ENCODE measurements at places on chromosomes 12 and 14. TPM values are rescaled to one million over a fixed set of nuclear protein-coding genes. Genes with fewer than 3 reads are reported as not detected.

PLD4 gene
- 0.04 TPM for total RNA-seq

NFATC4 gene
- 1.7 TPM for total RNA-seq

ADAM20 gene
- total RNA-seq, result 0.56 TPM

RDH12 gene
- total RNA-seq, result not detected

KERA gene
- not detected for total RNA-seq

WNT1 gene
- total RNA-seq, result 0.27 TPM

AHNAK2 gene
- total RNA-seq, result 0.10 TPM

TEX52 gene
- total RNA-seq, result 0.43 TPM

POTEM gene
- total RNA-seq, result not detected

GUCY2C gene
- total RNA-seq, result not detected

DBX2 gene
- not detected for total RNA-seq

DNA sequence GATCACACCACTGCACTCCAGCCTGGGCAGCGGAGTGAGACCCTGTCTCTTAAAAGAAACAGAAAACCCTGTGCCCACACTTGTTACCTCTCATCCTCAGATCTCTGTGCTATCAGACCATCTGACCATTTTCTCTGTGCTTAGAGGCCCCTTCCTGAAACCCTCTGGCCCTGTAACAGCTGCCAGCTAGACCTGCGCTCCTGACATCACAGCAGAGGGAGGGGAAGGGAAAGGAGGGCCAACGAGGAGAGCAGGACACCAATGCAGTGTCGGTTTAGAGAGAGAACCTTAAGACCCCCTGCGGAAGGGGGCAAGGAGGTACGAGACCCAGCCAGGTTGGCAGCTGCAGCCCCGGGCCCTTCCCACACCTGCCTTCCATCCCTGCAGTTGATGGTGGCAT, 42.4 kb downstream of the SLC8B1 start:
- DNase-seq, result no peak

- no peak for DNase-seq
These were observed 4.5 kb downstream of the C1QL4 start for GRCh38 chr12:49332441-49332861.

- DNase-seq, result no peak
These were observed 8.5 kb downstream of the MAPKAPK5 start for GRCh38 chr12:111850526-111850925.

DNA sequence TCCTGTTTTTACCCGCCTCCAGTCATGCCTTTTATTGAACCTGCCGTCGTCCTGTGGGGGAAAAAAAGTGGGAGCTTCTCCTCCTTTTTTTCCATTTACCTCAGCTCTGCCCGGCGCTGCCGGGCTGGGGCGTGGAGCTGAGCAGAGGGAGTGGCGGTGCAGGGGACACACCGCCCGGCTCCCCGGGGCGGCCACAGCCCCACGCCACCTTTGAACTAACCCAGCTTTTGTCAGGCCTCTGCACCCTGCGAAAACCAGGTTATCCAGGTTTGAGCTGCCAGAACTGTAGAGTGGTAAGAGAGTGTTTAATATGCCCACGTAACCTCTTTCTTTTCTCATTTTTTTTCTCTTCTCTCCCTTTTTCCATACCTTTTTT, 161.0 kb upstream of the FKBP4 start:
- no peak for DNase-seq

DNA sequence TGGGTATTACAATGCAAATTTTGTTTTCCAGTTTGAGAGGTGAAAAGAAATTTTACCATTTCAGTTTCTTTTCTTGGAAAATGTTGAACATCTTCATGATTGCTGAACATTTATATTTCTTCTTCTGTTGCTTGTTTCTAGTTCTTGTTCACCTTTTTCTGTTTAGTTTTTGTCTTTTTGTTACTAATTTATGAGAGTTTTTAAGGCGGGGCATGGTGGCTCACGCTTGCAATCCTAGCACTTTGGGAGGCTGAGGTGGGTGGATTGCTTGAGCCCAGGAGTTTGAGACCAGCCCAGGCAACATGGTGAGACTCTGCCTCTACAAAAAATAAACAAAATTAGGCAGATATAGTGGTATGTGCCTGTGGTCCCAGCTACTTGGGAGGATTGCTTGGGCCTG, 10.7 kb downstream of the KIF5A start:
- DNase-seq, result no peak

DNA sequence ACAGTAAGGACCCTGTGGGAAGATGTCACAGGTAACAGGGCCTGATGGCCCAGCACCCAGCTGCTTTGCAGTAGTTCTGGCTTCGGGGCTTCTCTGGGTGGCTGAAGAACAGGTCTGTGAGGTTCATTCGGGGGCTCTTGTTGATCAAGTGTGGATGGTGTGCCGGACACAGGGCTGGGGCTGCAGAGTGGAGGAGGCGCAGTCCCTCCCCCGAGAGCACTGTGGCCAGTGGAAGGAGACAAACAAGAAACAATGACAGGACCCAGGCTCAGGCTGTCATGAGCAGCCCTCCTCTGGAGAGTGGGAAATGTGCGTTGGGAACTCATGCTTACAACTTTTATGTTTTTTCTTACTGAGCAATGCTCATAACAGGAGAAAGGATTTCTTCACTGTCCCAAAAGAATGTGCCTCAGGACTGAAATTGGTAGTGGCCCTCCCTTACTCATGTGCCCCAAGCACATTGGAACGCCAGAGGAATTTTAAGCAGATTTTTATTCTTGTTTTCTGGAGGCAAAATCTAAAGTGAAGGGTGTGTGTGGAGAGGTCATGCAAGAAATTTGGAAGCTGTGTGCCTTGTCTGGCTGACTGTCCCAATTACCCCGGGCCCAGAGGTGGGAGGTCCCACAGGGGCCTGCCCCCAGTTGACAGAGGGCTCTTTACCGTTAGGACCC, 233.8 kb downstream of the CACNA1C start:
- no peak for DNase-seq

- DNase-seq, result no peak
These were observed 39.8 kb downstream of the SLC24A4 start for GRCh38 chr14:92362781-92363235.

DNA sequence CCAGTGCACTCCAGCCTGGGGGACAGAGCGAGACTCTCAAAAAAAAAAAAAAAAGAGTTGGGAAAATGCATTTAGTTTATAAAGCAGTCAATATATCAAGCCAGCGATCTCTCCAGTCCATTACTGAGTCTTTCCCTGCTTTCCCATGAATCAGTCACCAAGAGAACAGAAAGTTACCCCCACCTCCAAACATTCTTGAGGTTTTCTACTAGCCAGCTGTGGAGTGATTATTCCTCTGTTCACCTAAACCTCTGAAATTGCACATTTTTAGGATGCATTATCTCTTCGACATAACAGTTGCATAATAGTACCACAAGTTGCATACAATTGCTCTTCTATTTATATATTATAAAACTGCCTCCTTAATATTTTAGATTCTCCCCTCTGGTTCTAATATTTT, 134.8 kb upstream of the DIO3 start:
- DNase-seq, result no peak

DNA sequence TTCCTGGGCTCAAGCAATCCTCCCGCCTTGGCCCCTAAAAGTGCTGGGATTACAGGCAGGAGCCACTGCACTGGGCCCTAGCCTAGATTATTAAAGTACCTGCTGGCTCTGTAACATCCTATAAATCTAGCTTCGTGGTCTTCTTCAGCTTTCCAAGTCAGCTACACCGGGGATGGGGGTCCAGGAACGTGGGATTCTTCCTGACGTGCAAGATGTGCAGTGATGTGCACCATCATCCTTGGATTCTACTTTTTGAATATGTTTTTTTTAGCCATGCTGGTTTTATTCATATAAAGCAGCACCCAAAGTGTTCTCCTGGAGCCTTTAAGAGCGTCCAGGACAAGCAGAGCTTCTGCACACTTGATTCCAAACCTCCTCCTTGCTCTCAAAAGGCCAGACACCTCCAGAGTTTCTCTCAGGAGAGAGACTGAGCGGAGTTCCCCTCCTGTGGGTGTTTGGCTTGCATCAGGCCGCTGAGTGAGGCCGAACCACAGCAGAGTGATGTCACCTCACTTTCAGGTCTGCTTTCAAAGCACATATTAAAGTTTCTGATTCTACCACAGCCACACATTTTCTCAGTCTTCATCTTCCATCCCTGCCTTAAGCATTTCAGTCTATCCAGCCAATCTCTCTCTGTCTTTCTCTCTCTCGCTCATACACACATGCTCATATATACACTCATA, 33.4 kb downstream of the VCPKMT start:
- DNase-seq, result peak; percentile 77

GRCh38 chr12:49233842-49234526, 30.9 kb upstream of the TUBA1C start:
- DNase-seq, result peak; percentile 21

DNA sequence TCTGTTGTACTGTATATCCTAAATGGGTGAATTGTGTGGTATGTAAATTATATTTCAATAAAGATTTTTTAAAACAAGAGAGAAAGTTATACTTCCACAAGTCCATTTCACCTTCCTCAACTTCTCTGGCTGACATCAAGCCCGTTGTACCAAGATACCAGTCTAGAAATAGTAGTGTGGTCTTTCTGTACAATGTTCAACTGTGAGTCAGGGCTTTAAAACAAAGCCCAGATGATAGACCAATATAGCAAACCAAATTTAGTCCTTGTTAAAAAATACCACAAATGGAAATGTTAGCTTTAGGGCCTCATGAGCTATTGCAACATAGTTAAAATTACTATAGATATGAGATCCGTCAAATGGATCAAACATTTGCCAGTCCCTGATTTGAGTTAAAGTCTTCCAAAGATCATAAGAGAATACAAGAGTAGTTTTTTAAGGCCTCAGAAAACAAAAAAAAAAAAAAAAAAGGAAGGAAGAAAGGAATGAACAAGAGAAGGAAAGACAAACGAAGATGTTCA, 49.0 kb upstream of the EGLN3 start:
- no peak for DNase-seq

DNA sequence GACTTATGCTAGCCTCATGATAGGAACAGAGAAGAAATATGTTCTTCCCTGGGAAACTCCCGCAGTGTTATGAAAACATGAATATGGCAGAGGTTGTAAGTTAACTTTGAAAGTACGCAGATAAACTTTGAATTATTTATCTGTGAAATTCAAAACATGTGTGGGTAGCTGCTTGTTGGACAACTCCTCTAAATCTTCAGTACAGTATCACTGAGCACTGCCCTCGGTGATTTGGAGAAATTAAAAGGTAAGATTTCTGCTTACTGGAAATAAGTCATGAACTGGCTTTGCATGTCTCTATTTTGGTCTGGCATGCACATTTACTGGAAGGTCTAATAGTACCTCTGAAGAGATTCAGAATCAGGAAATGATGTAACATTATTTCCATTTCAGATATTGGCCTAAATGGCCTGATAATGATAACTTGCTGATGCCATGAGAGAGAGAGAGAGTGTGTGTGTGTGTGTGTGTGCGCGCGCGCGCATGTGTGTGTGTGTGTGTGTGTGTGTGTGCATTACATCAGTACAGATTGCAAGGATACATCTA, 1441.9 kb upstream of the FLRT2 start:
- DNase-seq, result no peak

DNA sequence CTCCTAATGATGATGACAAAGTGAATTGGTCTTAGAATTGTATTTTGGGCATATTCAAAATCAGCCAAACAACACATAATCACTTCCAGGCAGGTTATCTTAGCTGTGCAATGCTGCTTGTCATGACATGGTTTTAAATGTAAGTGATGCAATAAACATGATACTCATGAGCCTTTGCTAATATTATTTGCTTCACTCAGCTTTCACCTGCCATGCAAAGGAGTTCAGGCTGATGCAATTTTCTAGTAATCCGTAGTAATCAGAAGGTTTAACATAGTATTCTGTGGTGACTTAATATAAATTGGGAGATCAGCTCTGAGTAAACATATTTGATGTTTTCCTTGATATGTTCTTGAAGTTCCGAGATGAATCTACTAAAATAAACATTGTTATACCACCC, 29.1 kb downstream of the TMEM260 start:
- no peak for DNase-seq

GRCh38 chr12:125220404-125221273, 155.4 kb downstream of the AACS start:
- no peak for DNase-seq

DNA sequence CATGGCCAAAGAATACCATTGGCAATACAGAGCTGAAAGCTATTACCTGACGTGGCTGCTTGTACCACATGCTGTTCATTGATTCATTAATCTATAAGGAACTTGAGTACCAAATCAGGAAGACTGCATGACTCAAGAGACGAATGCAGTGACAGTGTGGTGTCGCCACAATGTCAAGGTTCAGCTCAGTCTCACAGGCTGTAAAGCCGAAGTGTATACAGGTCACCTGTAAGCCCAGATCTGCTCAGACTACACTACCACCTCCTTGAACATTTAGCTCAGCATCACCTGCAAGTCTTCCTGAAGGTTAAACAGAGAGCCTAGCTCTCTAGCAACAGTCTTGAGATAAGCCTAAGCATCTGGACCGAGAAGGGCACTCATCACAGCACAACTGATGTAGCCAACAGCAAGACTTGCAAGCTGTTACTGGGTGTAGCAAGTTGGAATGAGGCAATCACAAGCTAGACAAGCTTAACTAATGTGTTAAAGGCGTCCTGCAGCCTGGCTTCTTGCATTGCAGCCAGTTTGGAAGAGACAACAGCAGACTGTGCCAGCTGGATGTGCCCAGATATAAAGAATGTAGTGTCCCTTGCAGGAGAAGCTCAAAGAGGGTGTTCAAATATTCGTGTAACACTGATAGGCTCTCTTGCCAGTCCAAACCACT, 21.0 kb downstream of the TMTC1 start:
- no peak for DNase-seq

GRCh38 chr12:26884765-26885576, 52.0 kb upstream of the ITPR2 start:
- peak; percentile 77 for DNase-seq

- DNase-seq, result no peak
These were observed 227.4 kb downstream of the TMEM132D start for GRCh38 chr12:129676411-129676810.

GRCh38 chr14:22887260-22887989, 4.4 kb downstream of the REM2 start:
- peak; percentile 28 for DNase-seq

DNA sequence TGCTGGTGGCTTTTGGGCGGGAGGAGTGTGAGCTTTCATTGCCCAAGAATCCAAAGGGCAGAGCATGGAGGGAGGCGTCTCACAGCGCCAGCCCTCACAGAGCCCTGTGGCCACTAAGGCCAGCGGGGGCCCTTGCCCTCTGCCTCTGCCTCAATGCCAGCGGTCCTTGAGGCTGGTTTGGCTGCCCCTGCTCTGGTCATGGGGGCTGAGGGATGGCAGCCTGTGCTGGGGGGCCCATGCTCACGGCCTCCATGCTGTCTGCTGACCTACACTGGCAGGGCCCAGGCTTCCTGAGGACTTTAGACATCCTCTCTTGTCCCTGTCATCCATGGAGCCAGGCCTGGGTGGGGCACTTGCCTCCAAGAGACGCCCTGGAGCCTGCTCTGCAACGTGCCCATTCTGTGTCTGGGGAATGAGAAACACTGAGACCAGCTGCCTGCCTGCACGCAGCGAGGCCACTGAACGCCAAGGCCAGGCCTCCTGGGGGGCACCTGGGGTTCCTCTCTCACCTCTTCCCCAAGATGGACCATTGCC, 143.4 kb downstream of the KIF26A start:
- peak; percentile 35 for DNase-seq

GRCh38 chr14:33685026-33685425, 265.8 kb downstream of the EGLN3 start:
- no peak for DNase-seq

GRCh38 chr12:32457251-32458025, 58.1 kb downstream of the FGD4 start:
- no peak for DNase-seq
